ENCODE measurements at places on chromosomes 2 and 18.

DNA sequence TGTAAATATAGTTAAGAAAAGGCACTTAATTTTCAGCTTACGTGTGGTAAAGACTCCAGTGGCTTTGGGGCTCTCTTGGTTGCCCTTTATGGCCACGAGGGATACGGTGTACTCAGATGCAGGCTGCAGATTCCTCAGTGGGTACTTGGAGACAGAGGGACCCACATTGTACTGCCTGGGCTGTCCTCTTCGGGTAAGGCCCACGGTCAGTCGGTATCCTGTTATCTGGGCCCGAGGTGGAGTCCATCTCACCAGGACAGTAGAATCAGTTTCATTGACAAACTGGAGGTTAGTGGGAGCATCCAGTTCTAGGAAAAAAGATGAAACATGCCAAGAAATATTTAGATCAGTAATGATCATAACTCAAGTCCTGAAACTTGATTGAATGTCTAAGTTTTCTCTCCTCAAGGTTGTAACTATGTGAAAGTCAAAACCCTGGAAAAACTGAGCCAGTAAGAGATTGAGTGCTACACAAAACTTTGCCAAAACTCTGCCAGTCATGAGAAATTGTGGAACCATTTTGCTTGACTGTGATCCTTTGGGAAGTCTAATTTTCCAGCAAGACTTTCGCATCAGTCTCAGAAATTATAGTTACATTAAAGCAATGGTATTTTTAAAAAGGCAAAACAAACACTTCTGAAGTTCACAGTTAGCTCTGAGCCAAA lies 31.4 kb downstream of the FN1 start:
- no peak for DNase-seq

- no peak for DNase-seq
Observed at GRCh38 chr2:207040696-207041095, 101.4 kb downstream of the CPO start.

GRCh38 chr2:194591192-194591591 lies 1065.8 kb upstream of the SLC39A10 start:
- no peak for DNase-seq

DNA sequence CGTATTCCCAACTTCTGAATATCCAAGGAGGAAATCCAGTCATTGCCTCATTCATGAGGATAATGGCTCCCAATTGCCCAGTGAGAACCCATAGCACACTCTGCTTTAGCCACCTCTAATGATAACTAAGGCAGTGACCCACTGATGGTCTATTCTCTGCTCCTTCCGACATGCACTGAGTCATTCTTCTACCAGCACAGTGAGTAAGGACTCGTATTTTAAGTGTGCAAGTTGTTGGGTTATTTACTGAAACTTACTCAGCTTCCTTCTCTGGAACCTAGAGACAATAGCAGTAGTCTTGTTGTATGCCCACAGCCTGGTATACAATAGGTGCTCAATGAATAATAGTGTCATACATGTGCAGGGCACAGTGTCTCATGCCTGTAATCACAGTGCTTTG lies 81.1 kb upstream of the ZNF397 start:
- DNase-seq, result no peak

DNA sequence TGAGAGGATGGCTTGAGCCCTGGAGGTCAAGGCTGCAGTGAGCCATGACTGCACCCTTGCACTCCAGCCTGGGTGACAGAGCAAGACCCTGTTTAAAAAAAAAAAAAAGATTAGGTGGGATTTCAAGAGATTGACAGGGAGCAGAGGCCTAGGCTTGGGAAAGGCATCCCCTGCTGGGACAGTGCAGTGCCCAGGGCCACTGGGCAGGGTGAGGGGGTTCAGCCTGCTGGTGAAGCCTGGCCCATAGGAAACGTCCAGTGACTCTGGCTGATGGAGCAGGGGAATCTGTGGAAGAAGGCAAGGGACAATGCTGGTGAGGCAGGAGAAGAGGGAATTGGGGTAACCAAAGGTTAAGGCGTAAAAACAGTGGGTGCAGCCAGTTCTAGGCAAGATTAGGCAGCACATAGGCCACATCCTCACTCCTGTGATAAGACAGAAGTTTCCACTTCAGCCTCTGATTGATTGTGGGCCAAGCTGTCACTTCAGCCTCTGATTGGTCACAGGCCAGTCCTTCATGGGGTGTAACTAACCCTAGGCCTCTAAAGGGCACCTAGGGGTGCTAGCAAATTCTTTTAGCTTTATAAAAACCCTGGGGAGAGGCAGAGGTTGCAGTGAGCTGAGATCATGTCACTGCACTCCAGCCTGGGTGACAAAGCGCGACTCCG lies 128.6 kb downstream of the MSH2 start:
- DNase-seq, result no peak

DNA sequence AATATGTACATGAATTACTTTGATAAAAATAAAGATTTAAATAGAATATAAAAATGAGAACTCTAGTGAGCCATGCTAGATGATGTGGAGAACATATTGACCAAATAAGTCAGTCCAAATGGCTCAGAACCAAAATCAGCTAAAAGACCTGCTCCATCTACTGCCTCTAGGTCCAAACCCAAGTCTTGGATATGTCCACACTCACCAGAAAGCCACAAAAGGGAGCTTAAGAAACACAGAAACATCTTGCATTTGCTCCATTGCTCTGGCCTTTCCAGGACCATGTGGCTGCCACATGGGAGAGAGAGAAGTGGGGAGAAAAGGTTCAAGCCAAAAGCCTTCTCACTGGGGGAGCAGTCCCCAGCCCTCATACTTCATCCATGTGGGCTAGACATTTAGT lies 272.5 kb downstream of the DYSF start:
- no peak for DNase-seq

DNA sequence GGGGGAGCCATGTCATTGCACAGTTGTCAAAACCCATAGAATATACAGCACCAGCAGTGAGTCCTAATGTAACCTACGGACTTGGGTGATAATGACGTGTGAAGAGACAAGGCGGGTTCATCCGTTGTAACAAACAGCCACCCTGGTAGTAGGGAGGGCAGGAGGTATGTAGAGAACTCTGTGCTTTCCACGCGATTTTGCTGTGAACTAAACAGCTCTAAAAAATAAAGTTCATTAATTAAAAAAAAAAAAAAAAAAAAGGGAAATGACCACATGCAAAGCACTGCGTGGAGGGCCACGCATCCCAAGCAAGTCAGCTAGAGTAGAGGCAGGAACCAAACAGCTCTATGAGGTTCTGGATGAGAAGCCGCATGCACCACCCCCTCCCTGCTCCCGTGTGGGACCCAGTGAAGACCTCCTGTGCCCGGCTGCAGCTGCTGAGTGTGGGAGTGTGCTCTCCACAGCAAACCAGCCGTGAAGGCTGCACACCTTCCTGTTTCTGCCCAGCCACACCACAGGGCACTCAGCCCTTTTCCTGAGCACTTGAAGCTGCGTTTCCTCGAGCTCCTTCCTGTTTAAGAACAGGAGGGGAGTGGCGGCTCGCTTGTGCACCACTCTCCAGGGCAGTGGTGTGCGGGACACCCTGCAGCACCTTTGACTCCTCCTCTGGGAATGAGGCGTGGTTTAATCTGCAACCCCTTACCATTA lies 65.6 kb downstream of the ODC1 start:
- peak; percentile 60 for DNase-seq

GRCh38 chr2:145190031-145190703 lies 670.2 kb upstream of the ZEB2 start:
- no peak for DNase-seq

- DNase-seq, result no peak
Observed at GRCh38 chr2:208671284-208671683, 264.7 kb downstream of the PTH2R start.

GRCh38 chr2:216465579-216466195 lies 33.0 kb upstream of the RPL37A start:
- DNase-seq, result no peak

DNA sequence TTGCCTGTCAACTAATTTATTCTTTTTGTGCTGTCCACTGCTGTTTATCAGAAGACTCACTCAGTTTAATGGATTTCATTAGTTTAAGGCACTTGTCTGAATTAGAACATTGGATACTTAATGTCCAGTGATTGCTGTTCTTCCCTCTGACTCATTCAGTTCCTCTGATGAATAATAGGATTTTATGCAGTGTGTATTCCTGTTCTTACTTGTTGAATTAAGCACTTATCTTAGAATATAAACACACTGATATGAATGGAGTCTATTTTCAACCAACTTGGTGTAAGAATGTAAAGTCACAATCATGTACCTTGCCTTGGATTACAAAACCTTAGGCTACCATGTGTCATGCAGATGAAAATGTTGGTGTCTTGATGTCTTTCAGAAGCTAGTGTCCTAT lies 87.0 kb upstream of the PROKR1 start:
- no peak for DNase-seq

- DNase-seq, result no peak
Observed at GRCh38 chr18:79708412-79708811, 28.8 kb downstream of the CTDP1 start.

GRCh38 chr18:78595924-78596573 lies 383.6 kb upstream of the SALL3 start:
- no peak for DNase-seq

DNA sequence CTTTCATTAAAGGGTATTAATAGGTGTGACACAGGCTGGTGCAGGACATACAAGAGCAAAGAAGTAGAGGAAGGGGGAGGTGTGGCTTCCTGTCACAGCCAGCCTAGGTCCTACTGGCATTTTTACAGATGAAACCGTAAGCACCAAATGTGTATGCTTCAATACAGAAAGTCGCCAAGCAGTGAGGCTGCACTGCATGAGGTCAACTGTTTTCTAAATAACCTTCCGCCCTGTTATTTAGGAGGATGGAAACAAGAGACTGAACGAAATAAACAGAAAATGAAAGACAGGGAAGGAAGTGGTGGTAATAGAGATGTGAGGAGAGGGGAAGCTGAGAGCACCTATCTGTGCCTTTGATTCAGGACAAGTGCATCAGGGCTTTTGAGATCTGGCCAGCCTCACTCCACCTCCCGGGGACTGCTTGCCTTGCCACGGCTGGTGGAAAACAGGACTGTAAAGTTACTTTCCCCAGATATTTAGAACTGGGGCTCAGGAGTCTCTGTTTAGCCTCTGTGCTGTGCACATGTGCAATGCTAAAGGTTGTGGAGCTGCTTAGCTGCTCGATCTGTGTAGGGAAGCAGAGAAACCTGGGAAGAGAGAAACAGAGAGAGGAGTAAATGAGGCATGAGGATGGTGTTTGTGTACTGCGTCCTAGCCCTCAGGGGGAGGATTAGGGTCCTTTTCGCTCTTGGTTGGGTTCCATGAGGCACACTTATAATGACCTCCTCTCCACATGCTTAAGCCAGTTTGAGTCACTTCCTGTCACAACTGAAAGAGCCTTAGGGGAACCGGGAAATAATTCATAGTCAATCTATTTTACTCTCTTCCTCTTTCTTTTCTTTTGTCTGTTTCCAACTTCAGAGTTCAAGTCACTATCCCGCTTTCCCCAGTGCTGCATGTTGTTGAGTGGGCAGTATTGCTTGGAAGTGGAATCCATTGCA lies 62.3 kb upstream of the BOD1L2 start:
- peak; percentile 38 for DNase-seq

- no peak for DNase-seq
Observed at GRCh38 chr2:6694555-6694954, 171.2 kb downstream of the CMPK2 start.

DNA sequence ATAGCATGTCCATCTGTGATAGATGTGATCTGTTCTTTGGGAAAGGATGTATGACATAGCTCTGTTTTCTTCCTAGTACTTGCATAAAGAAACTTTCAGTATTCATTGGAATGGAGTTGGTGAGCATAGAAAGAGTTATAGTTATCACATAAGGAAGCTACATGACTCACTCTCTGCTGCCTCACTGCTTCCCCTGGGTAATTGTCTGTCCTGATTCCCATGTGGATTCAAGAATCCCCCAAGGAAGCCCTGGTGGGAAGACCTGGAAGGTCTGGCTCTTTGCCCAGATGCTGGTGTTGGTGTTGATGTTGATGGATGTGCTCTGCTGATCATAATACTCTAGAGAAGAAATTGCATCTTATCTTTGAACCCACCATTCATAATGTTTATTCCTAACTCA lies 60.6 kb downstream of the PTPN4 start:
- DNase-seq, result no peak

DNA sequence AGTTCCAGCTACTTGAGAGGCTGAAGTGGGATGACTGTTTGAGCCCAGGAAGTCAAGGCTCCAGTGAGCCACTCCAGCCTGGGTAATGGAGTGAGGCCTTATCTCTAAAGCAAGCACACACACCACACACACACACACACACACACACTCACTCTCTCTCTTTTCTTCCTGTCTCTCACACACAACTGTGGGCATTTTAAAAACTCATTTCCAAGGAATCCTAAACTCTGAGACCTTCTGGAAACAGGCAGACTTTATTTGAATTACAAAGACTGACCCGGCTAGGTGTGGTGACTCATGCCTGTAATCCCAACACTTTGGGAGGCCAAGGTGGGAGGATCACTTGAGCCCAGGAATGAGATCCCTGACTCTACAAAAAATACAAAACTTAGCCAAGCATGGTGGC lies 21.3 kb downstream of the WDSUB1 start:
- no peak for DNase-seq

DNA sequence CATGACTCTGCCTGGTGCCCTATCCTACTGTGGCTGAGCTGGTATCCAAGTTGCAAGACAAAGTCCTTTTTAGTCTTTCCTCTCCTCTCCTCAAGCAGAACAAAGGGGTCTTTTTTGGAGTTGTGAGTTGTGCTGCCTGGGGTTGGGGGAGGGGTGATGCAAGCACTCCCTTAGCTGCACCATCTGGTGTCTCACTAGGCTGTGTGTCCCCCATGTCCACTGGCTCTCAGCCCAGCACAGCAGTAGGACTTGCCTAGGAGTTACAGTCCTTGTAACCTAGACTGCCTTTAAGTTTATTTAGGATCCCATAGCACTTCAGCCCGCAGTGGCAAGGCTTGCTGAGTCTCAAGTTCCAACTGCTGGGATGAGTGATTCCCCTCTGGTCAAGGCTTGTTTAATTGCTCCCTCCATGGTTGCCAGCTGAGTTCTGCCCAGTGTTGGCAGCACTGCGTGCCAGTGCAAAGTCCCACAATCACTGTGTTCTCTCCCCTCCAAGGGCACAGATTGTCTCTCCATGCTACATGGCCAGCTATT lies 13.2 kb upstream of the ILKAP start:
- DNase-seq, result no peak

DNA sequence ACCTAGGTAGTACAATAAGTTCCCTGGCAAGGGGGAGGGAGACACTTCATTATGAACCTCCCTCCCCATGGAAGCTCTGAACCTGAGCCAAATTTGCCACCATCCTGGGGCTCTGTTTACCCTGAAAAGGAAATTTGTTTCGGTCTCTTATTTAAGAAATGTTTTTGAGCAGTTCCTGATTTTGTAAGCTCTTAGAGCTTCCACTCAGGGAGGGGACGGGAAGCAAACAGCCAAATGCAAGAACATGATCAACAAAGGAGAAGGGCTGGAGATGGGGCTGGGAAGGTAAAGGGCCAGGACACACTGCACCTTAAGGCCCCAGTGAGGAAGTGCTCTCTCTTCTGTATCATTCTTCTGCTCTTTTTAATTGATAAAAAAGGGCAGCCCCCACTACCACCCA lies 117.9 kb downstream of the NRP2 start:
- no peak for DNase-seq

GRCh38 chr18:22517356-22517755 lies 99.6 kb upstream of the CTAGE1 start:
- no peak for DNase-seq

- no peak for DNase-seq
Observed at GRCh38 chr2:172953970-172954852, 121.4 kb upstream of the MAP3K20 start.

- DNase-seq, result no peak
Observed at GRCh38 chr18:76909439-76909838, 87.1 kb downstream of the ZNF236 start.

Data from activated CD8-positive, alpha-beta T cell treated with anti-CD3 and anti-CD28 coated beads, Interleukin-2, amount 10 ng/mL, durations not matched to agents 7 days and 5 days (primary cell).